ENCODE measurements at places on chromosomes 11 and 22. TPM values are rescaled to one million over a fixed set of nuclear protein-coding genes. Genes with fewer than 3 reads are reported as not detected.

- no peak for DNase-seq
Measured at GRCh38 chr11:44261800-44262591, 47.9 kb downstream of the ALX4 start.

GRCh38 chr11:64245797-64246620 lies 734 bp downstream of the PPP1R14B start:
- peak; percentile 76 for DNase-seq

DNA sequence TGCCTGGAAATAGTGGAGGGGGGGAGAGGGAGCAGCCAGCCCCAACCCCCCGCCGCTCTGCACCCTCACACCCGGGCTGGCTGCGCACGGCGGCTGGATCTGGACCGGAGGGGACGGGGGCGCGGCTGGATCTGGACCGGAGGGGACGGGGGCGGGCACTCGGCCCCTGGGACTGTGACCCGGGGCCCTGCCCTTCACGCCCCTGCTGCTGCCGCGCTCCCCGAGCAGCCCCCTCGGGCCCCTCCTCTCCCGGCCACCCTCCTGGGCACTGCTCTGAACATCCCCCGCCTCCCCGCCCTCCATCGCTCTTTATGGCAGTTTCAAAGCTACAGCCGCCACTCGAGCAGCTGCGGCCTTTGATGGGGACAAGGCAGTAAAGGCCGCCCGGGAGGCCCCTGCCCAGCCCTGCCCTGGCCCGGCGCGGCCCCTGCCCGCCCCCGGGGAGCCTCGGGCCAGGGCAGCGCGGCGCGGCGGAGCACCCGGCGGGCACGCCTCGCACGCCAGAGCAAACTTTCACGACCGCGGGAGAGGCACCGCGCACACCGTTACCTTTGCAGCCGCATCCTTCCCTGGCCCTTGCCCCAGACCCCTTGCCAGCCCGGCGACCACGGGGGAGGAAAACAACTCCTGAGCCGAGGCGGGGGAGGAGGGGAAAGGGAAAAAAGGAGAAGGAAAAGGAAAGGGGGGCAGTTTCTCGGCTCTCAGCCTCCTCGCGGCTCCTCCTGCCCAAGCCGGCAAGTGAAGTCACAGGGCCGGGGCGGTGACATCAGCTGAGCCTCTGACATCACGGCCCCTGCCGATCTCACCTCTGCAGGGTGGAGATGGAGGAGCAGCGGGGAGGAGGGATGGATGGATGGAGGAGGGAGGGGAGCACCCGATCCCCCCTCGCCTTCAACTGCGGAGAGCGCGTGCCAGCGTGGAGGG lies 13.1 kb upstream of the TCF20 start:
- DNase-seq = no peak

GRCh38 chr11:32382339-32383049 lies 52.8 kb downstream of the WT1 start:
- DNase-seq = no peak

DNA sequence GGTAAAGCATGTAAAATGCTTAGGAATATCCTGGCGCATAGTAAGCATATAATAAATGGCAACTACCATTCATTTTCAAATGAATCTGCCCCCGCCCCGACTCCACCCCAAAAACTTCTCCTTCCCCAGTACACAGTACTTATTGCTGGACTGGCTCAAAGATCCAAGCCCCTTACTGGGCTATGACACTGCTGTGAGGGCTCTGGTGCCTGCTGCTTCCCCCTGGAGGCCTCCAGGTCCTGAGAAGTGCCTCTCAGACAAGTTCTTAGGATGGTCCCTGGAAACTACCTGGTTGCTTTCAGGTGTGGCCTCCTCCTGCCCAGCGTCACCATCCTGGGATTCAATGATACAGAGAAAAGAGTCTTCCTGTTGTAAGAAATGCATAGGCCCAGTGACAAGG lies 190.6 kb upstream of the NTM start:
- DNase-seq = no peak

DNA sequence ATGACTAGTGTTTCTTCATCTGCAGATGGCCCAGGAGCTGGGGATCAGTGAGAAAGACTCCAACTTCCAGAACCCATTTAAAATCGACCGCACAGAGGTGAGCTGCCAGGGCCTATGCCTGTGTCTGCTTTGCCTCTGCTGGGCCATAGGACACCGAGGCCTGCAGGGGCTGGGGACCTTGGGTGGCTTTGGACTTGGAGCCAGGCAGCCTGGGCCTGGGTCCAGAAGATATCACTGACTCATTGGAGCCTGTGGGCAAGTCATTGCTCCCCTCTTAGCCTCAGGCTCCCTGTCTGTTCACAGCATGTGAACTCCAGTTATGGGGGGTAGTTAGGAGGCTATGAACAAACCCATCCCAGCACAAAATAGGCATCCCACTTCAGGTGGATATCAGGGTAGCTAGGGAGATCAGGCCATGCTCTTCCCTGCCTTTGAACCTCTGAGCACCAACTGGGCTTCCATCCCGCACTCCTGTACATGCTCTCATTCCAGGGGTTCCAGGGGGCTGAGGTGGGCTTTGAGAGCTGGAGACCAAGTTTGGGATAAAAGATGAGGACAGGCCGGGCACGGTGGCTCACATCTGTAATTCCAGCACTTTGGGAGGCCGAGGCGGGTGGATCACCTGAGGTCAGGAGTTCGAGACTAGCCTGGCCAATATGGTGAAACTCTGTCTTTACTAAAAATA lies 13.4 kb downstream of the CCDC134 start:
- no peak for DNase-seq

DNA sequence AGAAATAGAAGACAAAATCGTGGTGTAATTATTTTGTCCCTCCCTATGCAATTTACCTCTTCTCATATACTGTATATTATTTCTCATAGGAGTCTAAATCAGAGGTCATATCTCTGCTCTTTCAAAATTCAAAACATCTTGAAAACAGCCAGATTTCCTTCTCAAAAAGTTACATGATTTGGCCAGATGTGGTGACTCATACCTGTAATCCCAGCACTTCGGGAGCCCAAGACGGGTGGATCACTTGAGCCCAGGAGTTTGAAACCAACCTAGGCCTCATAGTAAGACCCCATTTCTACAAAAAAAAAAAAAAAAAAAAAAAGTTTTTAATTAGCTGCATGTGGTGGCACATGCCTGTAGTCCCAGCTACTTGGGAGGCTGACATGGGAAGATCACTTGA lies 29.0 kb upstream of the DNAJB7 start:
- no peak for DNase-seq

The OR6A2 gene
- total RNA-seq = not detected

The APOA5 gene
- not detected for total RNA-seq

The MRGPRE gene
- total RNA-seq = not detected

The SHISA8 gene
- 0.44 TPM for total RNA-seq

Data from naive thymus-derived CD8-positive, alpha-beta T cell (primary cell).